Activated naive CD4-positive, alpha-beta T cell treated with anti-CD3 and anti-CD28 coated beads, Interleukin-2, amount 10 ng/mL, durations not matched to agents 7 days and 5 days (primary cell): ENCODE measurements at places on chromosomes 3 and 15.

DNA sequence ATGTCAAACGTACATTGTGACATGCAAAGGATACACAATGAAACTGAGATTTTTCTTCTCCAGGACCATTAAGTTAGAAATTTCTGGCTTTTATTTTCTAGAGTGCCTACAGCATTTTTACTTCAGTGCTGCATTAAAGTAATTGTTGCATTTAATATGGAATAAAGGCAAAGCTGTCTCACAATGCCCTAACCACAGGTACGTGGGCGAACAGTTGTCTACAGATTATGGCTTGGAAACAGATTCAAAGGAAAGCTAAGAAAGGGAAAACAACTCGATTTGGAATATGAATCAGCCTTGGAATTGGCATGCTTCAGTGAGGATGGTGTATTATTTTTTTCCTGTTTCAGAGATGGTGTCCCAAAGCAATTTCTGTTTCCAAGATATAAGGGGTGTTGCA, 79.1 kb upstream of the TUSC7 start:
- no peak for DNase-seq

DNA sequence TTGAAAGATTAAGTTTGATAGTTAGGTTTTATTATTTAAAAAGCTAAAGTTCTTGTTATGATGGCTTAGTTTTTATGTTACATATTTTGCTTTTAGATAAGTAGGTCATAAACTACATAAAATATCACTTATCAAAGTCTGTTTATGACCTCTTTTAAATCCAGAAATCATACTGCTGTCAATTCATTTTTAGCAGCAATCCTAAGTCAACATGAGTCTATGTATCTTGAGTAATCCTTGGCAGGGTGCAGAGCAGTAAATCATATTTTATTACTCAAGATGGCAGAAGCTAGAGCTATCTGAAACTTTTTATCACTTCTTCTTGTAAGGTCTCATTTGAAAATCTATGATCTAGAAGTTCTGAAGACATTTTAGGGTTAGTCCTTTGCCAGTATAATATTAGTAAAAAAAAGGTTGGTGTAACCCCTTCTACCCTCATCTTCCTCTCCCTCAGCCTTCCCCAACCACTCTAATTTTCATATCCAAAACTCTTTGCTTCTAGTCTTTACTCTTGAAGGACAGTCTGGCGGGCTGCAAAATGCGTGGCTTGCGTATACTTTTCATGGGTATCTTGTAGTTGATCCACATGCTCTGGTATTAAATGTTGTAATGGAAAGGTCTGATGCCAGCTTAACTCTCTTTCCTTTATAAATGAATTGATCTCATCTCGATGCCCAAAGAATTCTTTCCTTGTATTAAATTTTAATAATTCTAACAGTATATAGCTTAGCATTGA, 134.0 kb upstream of the THRB start:
- no peak for DNase-seq

GRCh38 chr15:48538941-48539340, 106.6 kb downstream of the FBN1 start:
- no peak for DNase-seq

- no peak for DNase-seq
These were observed 13.0 kb upstream of the HDC start for GRCh38 chr15:50278496-50278895.

DNA sequence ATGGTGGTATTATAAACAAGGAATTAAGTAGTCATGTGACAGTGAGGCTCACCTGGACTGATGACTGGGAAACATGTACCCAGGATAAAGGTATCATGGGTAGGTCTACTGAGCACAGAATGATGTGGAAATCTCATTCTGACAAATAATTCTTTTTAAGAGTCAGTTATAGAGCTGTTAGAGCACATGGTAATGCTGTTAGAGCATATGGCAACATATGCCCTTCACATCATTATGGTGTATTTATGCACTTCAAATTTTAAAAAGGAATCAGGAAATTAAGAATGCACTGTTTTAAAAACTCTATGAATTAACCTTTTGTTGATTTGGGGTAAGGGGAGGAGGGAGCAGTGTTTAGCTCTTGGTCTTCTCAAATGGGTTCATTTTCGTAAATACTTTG, 1.7 kb downstream of the SLC6A20 start:
- DNase-seq: no peak

DNA sequence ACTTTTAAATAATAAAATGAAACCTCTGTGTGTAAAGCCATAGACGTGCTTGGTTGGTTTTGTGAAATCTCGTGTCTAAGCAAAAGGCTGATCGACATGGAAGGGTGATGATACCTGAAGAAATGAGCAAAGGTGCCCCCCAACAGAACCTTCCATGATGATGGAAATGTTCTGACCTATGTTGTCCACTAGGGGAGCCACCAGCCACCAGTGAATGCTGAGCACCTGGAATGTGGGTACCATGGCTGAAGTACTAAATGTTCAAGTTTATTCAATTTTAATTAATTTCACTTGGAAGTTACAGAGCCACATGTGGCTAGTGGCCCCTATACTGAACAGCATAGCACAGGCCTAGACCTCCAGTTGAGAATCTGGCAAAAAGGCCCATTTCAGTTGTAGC, 158.8 kb downstream of the POLR2M start:
- no peak for DNase-seq

DNA sequence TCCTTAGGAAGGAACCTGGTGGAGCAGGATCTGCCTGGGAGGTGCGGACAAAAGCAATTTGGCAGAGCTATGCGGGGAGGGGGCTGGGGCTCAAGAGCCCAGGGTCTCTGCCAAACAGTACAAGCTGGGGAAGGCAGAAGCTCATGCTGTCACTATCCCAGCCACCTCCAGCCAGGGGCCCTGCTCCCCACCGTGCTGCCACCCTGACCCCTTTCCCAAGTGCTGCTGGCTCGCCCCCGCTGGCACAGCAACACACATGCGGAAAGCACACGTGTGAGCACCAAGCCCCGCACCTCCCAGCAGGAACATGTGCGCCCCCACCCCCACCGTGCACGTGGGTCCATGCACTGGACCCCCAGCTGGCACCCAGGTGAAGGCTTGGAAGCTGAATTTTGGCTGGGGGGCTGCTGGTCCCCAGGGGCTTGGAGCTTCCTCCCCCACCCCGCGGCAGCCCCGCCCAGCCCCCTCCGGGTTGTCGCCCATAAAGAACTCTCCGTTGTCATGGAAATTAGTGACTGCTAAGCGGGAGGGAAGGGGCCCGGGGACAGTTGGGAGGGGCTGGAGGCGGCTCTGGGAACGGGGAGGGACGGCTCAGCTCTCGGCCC, 742 bp downstream of the CAMKV start:
- DNase-seq: peak; percentile 33

GRCh38 chr15:32679298-32679690, 37.8 kb downstream of the SCG5 start:
- DNase-seq: no peak

DNA sequence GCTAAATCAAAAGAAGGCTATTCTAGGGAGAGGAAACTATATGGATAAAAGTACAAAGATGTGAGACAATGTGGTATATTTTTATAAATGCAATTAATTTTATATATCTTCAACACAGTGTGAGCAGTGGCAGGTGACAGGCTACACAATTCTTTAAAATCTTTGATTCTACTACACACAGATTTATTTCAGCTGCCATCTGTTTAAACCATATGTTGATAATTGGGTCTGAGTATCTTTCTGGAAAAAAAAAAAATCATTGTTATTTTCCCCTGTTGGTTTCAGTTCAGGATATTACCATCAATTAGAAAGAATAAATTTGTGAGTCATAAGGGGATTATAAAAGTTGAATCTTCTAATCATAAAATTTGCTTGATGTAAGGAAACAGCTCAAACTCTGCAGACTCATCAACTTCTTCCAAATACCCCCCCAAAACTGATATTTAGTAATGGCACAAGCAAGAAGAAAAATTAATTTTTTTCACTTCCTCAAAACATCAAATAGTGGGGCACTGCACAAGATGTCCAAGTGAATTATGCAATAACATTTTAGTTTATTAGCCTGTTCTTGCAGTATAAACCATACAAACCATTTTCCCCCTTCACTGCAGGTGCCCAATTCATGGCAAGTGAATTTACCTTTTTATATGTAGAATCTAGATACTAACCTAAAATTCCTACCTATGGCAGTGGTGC, 12.0 kb downstream of the PIERCE2 start:
- DNase-seq: no peak

GRCh38 chr15:25971053-25971452, 107.9 kb upstream of the ATP10A start:
- DNase-seq: no peak

- no peak for DNase-seq
These were observed 40.5 kb upstream of the MITF start for GRCh38 chr3:69698728-69699127.

- DNase-seq: peak; percentile 50
These were observed 208.1 kb downstream of the SV2B start for GRCh38 chr15:91308199-91308598.
